ENCODE measurements at places on chromosomes 7 and 10.

DNA sequence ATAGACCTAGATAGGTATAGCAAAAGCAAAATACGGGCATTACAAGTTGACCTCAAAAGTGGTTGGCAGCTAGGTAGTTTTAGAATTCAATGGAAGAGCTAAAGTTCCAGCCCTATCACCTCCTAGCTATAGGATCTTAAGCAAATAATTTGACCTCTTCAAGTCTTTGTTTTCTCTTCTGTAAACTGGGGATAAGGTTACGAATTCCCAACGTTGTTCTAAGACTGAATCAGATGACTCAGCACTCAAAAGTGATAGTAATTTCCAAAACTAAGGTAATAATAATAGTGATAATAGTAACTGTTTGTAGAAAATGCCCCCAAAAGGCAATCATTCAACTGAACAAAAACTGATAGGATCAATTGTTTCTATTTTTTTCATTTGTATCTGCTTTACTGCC lies 445.2 kb downstream of the KCNMA1 start:
- peak; percentile 41 for DNase-seq

DNA sequence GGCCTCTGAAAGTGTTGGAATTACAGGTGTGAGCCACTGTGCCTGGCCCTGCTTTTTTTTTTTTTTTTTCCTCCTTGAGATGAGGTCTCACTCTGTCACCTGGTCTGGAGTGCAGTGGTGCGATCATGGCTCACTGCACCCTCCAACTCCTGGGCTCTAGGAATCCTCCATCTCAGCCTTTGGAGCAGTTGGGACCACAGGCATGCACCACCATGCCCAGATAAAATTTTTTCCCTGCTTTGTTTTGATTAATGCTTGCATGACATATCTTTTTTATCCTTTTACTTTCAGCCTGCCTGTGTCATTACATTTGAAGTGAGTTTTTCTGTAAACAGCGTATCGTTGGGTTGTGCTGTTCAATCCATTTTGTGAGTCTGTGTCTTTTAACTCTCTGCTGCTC lies 97.0 kb downstream of the ANKRD61 start:
- no peak for DNase-seq

GRCh38 chr7:132932296-132933071 lies 149.4 kb downstream of the CHCHD3 start:
- peak; percentile 19 for DNase-seq

DNA sequence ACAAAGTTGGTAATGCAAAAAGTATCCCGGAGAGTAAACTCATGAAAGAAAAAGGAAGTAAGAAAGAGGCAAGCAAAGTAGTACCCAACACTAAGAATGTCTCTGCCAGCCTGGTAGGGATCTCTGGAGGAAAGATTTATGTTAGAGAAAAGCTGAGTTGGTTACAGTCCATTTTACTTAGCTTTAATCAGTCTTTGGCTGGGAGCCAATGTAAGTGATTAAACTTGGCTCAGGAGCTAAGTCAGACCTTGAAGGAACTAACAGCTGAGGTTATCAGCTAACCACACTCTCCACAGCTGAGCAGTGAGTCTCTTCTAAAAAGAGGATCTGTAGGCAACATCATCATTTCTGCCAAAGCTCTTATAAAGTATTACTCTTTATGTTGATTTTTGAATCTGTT lies 148.0 kb downstream of the ANKRD7 start:
- DNase-seq, result no peak

DNA sequence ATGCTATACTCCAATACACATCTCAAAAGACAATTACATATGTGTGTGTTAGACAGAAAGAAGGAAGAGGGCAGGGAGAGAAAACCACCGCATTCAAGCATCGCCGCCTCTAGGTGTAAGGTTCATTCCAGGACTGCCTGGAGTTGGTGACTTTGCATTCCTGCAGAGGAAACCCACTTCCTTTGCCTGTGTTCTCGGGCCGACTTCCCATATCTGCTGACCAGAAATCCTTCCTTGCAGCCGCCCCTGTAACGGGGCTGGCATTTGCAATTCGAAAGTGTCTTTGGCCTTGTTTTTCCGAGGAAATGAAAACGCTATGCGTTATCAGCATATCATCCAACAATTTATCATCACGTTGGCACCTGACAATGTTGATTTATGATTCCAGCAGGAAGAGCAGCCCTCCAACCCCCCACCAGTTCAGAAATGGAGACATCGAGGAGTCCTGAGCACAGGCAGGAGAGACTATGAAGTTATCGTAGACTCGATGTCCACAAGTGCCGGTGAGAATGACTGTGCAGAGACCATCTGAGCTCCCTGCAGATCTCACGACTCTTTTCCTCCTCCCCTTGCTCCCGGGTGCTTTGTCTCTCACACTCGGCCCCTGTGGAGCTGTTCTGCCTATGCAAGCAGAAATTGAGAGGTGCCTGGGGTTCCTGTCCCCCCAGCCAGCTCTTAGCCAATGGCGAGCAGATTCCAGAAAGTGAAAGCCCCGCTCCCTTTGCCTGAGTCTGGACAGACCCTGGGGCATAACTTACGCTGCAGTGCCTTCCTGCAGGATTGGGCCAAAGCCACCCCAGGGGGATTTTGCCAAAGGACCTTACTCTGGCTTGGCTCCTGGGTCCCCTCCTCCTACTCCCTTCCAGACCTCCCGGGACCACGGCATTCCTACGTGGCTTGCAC lies 68.9 kb upstream of the FOXK1 start:
- peak; percentile 49 for DNase-seq

DNA sequence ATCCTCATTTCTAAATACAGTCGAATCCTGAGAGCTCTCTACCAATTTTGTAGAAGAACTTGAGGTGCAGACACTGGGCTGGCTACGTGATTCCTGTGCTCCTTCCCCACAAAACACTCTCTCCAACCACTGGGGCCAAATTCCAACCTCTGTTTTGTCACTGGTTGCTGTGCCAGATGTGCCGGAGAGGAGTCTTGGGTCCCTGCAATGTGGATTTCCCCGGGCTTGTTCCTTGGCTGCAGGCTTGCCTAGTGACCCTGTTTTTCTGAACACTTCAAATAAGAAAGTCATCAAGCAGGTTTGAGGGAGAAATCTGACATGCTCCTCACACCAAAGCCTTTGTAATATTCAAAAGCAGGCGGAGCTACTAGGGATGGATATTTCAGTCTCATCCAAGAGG lies 44.4 kb upstream of the AGBL3 start:
- no peak for DNase-seq

GRCh38 chr10:29680091-29680490 lies 45.3 kb upstream of the SVIL start:
- no peak for DNase-seq

DNA sequence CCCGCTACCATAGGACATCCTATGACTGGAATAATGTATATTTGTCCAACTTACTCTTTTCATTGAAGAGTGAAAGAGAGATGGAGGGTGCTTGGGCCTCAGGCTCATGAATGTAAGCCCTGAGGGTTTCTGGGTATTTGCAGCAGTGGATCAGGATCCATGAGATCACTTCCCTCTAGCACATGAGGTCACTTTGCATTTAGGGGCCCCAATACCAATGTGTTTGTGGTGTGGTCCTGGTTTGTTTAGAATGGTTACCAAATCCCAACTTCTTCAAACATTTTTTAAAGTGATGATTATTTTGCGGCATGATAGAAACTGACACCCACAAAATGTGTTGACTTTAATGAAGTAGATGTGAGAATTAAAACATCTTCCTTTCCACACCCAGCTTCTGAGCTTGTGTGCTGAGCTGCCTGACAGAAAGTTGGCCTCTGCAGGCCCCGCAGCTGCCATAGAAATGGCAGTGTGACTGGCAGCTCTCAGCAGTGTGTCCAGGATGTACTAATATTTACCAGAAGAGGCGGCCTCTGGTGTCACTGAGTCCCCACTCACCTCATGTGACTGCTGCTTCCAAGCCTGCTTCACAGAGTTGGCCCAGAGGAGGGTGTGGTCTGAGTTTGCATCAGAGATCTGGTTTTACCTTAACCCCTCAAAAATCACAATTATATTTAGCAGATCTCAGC lies 447.6 kb upstream of the NPVF start:
- no peak for DNase-seq

DNA sequence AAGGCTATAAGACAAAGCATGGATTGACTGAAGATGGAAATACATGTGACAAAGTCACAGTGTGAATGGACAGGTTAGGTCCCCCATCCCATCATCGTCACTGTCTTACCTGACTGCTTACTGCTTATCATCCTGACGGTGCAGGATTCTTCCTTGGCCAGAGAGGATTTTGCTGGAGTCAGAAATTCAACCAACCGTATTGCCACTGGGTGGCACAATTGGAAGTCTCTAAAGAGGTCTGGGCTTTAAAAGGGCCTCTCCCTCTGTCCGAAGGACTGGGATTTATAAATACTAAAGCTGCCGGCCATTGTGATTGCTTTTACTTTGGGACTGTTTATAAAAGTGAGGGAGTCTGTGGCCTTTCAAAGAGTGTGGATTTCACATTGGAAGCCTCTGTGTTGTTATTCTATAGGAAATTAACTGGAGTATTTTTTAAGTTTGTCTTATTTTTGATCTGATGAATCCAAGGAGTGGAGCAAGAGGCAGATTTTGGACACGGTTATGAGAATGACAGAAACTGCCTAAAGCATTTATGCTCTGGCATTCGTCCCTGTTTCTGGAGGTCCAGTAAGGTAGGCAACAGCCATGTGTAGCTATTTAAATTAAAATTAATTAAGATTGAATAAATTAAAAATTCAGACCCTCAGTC lies 113.3 kb upstream of the CREB5 start:
- DNase-seq, result peak; percentile 59

DNA sequence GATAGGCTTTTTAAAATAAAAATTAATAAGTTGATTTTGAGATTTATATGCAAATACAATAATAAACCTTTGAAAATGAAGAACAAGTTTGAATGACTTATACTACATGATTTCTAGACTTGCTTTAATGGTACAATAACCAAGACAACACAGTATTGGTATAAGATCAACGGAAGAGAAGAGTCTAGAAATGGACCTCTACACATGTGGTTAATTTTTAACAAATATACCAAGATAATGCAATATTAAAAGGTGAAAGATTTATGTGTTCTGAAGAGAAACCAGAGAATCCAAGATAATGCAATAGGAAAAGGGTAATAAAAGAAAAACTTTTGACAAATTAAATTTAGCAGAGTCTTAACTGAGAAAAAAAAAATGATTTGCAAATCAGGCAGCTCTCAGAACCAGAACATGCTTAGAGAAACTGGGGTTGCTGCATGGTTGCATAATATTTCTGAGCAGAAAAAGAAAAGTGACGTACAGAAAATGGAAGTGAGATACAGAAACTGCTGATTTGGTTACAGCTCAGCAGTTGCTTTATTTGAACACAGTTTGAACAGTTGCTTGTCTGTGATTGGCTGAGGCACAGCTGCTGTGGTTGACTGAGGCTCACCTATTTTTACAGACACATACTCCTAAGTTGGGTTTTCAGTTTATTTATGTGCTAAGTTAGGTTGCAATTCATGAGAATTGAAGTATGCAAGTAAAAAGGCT lies 365.9 kb downstream of the CRPPA start:
- no peak for DNase-seq

DNA sequence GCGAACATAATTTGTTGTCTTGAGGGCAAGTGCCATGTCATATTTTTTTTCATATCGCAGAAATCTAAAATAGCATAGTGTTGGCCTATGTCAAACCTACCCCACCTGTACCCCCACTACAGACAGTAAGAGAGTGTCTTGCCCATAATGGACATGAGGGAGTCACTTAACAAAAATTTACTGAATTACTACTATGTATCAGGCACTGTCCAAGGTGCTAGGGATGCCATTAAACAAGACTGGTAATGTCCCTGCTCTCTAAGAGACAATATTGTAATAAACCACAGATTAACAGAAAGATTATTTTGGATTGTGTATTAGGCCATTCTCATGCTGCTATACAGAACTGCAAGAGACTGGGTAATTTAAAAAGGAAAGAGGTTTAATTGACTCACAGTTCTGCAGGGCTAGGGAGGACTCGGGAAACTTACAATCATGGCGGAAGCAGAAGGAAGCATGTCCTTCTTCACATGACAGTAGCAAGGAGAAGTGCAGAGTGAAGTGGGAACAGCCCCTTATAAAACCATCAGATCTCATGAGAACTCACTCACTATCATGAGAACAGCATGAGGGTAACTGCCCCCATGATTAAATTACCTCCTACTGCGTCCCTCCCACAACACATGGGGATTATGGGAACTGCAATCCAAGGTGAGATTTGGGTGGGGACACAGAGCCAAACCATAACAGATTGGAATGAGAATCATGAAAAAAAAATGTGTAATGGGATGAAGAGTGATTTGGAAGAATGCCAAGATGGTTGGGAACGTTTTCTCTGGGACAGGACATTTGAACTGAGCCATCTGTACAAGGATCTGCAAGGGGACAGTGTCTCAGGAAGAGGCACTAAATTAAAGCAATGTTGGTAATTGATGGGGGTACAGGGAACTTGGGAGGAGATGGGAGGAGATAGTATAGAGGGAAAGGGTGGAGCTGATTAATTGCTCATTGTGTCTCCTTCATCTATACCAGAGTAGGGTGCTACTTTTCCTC lies 108.5 kb downstream of the FAM107B start:
- no peak for DNase-seq

DNA sequence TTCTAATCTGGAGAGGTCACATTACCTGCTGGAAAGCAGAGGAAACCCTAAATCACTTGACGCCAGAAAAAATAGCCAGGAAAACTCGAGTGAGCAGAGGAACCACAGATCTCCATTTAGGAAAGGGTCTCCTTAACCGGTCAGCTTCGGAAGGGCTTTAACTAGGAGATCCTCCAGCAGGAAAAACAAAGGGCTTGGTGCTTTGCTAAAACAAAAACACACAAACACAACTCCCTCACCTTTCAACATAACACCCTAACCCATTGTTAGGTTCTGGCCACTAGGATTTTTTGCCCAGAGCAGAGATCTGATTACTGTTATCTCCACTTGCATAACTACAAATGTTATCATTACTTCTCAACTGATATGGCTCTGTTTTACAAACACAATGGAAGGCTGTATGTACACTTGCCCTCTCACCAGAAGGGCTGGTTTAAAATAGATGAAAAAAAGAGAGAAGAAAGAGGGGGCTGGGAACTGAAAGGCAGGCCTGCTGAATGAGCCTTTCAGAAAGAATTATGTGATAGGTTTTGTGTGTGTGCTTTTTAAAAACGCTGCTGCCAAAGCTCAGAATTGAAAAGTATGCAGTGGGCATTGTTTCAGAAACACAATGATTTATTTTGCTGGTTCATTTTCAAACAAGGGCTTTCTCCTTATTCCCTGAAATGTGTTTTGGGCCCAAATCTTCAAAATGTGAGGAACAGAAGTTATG lies 161.5 kb downstream of the FGFR2 start:
- DNase-seq, result no peak
